Smooth muscle cell of trachea (primary cell): ENCODE measurements at places on chromosomes 12 and 14. TPM values are rescaled to one million over a fixed set of nuclear protein-coding genes. Genes with fewer than 3 reads are reported as not detected.

Gene OR6C2
- total RNA-seq: not detected in 2 replicates

Gene AQP2
- total RNA-seq: not detected in 2 replicates

Gene NEDD1
- total RNA-seq: 21.2 and 36.1 TPM in 2 replicates

Gene NFE2
- 0.15 and 1.2 TPM in 2 replicates for total RNA-seq

Gene DDN
- 0.15 and 0.17 TPM in 2 replicates for total RNA-seq

Gene CYP46A1
- 0.29 and 0.99 TPM in 2 replicates for total RNA-seq

Gene TAS2R43
- total RNA-seq: 0.33 and 2.3 TPM in 2 replicates

Gene ADCY6
- total RNA-seq: 44.5 and 72.6 TPM in 2 replicates

Gene NDUFA12
- total RNA-seq: 53.9 and 176 TPM in 2 replicates

Gene TMEM119
- 388 and 611 TPM in 2 replicates for total RNA-seq

Gene PTPRO
- total RNA-seq: 1.2 and 2.3 TPM in 2 replicates

Gene DTX1
- total RNA-seq: 0.83 TPM in 1 of 2 replicates, not detected in the other

Gene NKX2-1
- not detected in 2 replicates for total RNA-seq

Gene DHRS2
- total RNA-seq: 0.33 TPM in 1 of 2 replicates, not detected in the other

Gene LGALS3
- 456 and 567 TPM in 2 replicates for total RNA-seq

Gene PLEKHH1
- total RNA-seq: 0.15 and 0.17 TPM in 2 replicates

Gene SDR9C7
- total RNA-seq: 0.15 TPM in 1 of 2 replicates, not detected in the other

Gene HNF1A
- not detected in 2 replicates for total RNA-seq

Gene RPS6KA5
- total RNA-seq: 1.7 and 3.2 TPM in 2 replicates

Gene ZC2HC1C
- total RNA-seq: 1.2 and 2.5 TPM in 2 replicates

Gene ACOT6
- total RNA-seq: not detected in 2 replicates

Gene CPNE6
- total RNA-seq: not detected in 2 replicates

Gene SLC41A2
- total RNA-seq: 22.1 and 26.6 TPM in 2 replicates

Gene EDDM3A
- not detected in 2 replicates for total RNA-seq

Gene KRT74
- total RNA-seq: not detected in 2 replicates

Gene GNB3
- total RNA-seq: 1.7 and 2.9 TPM in 2 replicates

Gene PHLDA1
- total RNA-seq: 131 and 269 TPM in 2 replicates

Gene SERPINA12
- total RNA-seq: not detected in 2 replicates

Gene BCL11B
- under 0.01 TPM in 1 of 2 replicates, not detected in the other for total RNA-seq

Gene PABPN1
- 76.5 and 86.2 TPM in 2 replicates for total RNA-seq

Gene FGD4
- total RNA-seq: 13.1 and 19.2 TPM in 2 replicates

Gene AQP6
- total RNA-seq: not detected in 2 replicates

Gene CFAP251
- total RNA-seq: 1.6 and 4.8 TPM in 2 replicates

Gene LRRC10
- total RNA-seq: not detected in 2 replicates

Gene RND1
- under 0.01 and 0.33 TPM in 2 replicates for total RNA-seq

Gene ARMH4
- 5.5 and 5.8 TPM in 2 replicates for total RNA-seq

Gene NDRG2
- 0.17 and 0.44 TPM in 2 replicates for total RNA-seq

Gene RNASE4
- 26.6 and 29.3 TPM in 2 replicates for total RNA-seq

Gene KERA
- not detected in 2 replicates for total RNA-seq

Gene RBP5
- 0.33 TPM in 1 of 2 replicates, not detected in the other for total RNA-seq

Gene NANOG
- under 0.01 TPM in 2 replicates for total RNA-seq

Gene ADGRD1
- 1.9 and 17.4 TPM in 2 replicates for total RNA-seq

Gene E2F7
- 3.8 and 6.3 TPM in 2 replicates for total RNA-seq

Gene RERG
- not detected in 2 replicates for total RNA-seq

Gene EXOC3L4
- total RNA-seq: 0.44 and 0.99 TPM in 2 replicates

Gene CLEC4C
- not detected in 2 replicates for total RNA-seq

Gene SERPINA9
- total RNA-seq: 0.50 TPM in 1 of 2 replicates, not detected in the other
